Stimulated activated naive CD8-positive, alpha-beta T cell treated with anti-CD3 and anti-CD28 coated beads, Interleukin-15, amount 100 ng/mL, for 72 hours (primary cell): ENCODE measurements at places on chromosomes 1 and 21.
A peak's percentile ranks its signal among the peaks of the same experiment; 100 is the strongest.

DNA sequence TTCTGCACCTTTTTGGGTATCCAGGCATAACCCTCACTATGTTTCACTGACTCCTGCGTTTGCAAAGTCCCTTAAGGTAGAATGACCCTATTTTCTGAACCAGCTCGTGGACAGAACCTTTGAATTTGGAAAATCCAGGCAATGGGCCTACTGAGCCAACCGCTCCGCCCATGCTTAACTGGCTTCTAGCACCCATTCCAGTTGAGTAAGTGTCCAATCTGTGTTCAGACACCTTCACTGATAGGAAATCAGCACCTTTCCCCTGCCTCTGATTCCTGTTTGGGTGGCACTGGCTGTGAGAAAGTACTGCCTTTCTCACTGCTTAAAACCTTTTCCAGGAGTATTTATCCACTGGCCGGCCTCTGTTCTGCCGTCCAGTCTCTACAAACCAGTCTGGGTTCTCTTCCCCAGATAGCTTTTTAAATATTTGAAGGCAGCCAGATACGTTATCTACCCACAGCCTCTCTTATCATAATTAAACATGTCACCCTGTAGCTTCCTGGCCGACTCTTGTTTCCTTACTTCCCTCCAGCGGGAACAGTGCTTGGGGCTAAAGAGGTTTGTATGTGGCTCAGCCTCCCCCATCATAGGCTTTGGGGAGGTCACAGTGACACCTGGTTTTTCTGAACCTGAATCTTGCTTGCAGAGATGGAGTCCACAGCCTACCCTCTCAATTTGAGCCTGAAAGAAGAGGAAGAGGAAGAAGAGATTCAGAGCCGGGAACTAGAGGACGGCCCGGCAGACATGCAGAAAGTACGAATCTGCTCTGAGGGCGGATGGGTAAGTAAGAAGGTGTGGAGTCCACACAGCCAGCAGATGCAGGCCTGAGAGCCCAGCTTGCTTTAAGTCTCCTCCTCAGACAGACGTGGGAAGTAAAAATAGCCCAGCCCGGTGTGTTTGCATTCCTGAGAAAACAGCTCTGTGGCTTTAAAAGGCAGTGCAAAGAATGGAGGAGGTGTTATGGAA is 1.3 kb downstream of the POGK start:
- DNase-seq: no peak

DNA sequence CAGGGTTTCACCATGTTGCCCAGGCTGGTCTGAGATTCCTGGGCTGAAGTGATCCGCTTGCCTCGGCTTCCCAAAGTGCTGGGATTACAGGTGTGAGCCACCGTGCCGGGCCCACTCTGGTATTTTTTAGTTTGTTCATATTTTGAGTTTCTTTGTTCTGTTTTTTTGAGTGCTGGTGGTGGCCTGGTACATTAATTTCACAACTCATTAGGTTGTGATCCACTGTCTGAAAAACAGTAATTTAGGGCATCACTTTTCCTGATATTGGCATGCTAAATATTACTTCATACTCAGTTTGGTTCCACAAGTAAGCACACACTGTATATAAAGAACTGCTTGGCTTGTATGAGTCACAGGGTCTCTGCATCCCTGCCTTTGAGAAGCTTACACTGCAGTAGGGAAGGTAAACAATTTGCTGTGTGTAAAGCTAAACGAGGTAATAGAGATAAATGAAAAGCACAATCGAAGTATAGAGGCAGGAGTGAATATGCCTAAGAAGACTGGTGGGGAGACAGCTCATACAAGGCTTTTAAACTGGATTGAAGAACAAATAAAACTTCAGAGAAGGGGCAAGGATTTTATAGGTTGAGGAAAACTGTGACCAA is 7.7 kb downstream of the SNX27 start:
- DNase-seq: no peak

GRCh38 chr1:234600418-234601281 is 9.3 kb downstream of the IRF2BP2 start:
- peak; percentile 30 for DNase-seq

DNA sequence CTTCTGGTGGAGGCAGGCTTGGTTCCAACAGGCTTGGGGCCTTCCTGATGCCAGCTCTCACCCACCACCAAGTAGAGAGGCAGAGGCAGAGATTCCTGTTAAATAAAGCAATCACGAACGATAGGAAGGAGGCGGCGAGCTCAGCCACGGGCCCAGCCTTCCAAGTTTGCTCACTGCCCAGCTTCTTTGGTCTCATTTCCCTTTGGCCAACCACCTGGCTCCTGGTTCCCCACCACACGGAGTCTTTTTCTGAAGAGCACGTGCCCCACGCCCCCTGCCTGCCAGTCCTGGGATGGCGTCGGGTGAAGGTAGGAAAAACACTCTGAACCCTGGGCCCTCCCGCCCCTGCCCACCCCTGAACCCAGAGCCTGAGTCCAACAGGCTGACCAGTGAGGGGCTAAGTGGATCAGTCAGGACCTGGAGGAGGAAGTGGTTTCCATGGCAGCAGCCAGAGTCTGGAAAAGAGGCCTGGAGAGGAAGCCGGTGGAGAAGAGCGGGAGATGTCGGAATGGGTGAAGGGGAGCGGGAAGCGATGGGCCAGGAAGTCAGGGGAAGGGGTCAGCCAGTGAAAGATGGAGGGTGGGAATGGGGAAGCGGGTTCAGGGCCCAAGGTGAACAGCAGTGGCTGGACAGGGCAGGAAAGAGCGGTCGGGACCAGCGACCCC is 158.2 kb upstream of the KLHDC7A start:
- no peak for DNase-seq
